Stimulated activated CD8-positive, alpha-beta memory T cell treated with anti-CD3 and anti-CD28 coated beads, Interleukin-7, amount 100 ng/mL, for 4 hours (primary cell): ENCODE measurements at places on chromosomes 7 and 10.

- no peak for DNase-seq
Observed at GRCh38 chr10:77533887-77534278, 103.7 kb downstream of the KCNMA1 start.

DNA sequence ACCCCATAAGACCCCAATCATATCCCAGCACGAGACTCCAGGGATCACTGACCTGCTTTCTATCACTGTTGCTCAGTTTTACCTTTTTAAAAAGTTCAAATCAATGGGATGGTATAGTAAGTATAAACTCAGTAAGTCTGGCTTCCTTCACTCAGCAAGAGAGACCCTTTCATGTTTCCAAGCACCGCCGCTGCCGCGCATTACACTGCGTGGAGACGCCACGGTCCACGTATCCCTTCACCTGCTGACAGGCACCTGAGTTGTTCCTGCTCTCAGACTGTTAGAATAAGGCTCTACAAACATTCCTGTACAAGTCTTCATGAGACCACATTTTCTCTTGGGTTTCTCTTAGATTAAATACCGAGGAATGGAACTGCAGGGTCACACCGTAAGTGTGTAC is 28.3 kb downstream of the MAD1L1 start:
- no peak for DNase-seq

GRCh38 chr7:134643131-134643530 is 3.5 kb upstream of the BPGM start:
- no peak for DNase-seq

GRCh38 chr7:153858355-153858754 is 193.8 kb upstream of the DPP6 start:
- no peak for DNase-seq

DNA sequence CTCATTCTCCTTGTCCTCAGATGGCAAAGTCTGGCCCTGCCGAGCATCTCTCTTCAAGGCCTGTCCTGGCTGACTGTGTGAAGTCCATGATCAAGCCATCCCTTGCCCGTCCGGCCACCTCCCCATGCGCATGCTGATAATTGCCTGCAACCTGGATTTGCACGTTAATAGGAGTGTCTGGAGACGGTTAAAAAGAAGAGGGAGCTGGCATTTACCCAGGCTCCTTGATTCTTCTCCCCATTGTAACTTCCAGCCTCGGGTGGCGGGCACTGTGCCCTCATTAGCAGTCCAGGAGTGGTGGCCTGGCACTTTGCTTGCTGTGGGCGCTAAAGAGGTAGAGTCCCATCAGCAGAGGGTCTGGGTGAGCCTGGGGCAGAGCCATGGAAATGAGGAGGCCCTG is 157.4 kb downstream of the C10orf105 start:
- DNase-seq = no peak

DNA sequence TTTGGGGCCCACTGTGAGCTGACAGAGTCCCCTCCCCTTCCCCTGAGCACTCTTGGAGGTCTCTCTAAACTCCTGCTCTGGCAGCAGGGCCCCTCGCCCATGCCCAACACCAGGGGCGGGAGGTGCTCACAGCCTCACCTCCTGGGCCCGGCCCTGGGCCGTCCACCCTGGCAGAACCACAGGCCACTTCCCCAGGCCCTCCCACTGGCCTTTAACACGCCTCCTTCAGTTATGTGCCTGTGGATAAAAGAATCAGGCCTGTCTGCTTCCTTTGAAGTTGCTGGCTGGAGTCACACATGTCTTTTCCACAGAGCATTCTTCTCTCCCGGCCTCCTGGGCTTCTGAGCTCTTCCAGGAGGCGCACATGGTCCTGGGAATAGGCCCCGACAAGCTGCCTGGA is 10.2 kb downstream of the MYL10 start:
- no peak for DNase-seq

GRCh38 chr7:155109121-155109520 is 39.0 kb downstream of the HTR5A start:
- DNase-seq = no peak

- no peak for DNase-seq
Observed at GRCh38 chr7:22594020-22594419, 94.0 kb upstream of the STEAP1B start.

DNA sequence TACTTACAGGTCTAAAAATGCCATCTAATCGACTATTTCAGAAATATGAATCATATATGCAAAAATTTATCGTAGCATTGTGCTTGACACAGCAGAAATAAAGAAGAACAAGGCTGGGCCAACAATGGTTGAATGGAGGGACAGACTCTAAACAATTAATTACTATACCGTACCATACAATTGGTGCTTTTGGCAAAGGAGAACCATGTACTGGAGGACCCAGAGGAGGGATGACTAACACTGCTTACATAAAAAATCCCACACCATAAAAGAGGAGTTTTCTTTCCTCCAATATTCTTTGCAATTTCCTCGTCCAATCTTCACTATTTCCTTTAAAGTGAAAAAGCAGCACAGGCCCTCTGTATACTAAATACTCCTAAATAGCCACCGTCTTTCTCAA is 94.1 kb downstream of the SGMS1 start:
- no peak for DNase-seq

- DNase-seq = no peak
Observed at GRCh38 chr10:96298362-96298761, 5.9 kb upstream of the DNTT start.

DNA sequence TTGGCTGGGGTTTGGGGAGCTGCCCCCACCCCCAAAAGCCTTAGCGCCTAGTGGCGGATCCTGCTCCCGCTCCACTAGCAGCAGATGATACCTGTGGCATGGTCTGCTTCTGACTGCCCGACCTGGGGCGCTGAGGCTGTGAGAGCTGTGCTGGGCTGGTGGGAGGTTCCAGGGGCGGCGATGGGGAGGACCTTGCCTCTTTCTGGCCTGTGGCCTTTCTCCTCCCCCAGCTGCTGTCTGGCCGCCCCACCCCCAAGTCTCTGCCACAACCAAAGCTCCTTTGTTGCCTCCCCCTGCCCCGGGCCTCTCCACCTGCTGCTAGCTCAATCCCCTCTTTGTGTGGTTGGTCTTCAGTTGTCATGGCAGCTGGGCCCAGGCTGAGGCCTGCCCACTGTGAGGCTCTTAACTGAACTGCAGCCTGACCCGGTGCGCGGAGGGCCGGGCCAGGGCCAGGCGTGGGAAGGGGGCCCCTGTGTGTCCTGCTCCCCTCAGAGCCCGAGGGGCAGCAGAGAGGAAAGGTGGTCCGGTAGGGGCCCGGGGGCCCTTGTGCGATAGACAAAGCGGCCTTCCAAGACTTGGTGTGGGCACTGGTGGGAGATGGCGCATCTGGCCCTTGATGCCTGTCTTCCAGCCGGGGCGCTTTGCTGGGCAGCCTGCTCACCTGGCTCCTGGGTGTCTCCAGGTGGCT is 4.7 kb downstream of the ZNF775 start:
- DNase-seq = no peak
